ENCODE measurements at places on chromosomes 6 and 20.

GRCh38 chr6:37033255-37033654, 27.8 kb downstream of the FGD2 start:
- no peak for DNase-seq

- DNase-seq = no peak
Measured at GRCh38 chr6:28906669-28907068, 17.1 kb downstream of the TRIM27 start.

DNA sequence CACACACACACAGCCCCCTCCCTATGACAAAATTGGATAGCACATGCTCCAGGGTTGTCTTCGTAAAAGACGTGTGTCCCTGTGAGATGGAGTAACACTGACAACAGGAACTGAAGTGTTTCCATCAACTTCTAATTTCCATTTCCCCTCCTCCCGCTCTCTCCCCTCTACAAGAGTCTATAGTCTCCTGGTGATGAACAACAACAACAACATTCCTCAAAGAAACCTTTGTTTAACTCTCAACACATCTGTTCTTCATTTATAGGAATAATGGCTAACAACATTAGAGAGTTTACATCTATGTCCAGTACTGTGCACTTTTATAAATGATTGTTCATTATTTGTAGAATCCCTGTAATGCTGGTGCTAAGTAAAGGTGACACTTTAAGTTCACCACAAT, 205.8 kb upstream of the SSTR4 start:
- DNase-seq = no peak

DNA sequence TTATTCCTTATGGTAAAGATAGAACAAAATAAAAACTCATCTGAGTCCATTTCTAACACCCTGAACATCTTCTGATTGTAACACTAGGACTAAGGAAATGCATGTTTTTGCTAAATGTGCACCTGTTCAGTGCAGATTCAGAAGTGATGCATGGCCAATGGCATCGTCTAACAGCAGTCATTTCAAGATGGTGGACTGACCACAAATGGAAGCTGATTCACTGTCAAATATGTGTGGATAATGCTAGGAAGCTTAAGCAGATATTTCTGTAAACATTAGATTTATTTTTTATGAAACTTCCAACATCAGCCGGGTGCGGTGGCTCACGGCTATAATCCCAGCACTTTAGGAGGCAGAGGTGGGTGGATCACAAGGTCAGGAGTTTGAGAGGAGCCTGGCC, 394.8 kb downstream of the SAMD5 start:
- DNase-seq = no peak

GRCh38 chr6:33869826-33870423, 66.1 kb upstream of the MLN start:
- DNase-seq = no peak

DNA sequence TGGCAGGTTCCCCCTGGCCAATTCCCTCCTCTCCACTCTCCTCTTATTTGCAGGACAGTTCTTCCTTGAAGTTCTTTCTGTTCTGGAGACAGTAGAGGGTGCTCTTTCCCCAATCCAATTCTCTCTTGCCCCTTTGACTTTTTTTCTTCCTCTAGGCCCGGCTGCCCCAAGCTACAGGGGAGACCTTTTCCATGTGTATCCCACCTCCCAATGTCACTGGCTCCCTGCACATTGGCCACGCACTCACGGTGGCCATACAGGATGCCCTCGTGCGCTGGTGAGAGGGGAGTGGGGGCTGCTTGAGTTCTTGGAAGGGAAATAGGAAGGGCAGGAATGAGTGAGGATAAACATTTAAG, 1.5 kb downstream of the VARS2 start:
- peak; percentile 74 for DNase-seq

DNA sequence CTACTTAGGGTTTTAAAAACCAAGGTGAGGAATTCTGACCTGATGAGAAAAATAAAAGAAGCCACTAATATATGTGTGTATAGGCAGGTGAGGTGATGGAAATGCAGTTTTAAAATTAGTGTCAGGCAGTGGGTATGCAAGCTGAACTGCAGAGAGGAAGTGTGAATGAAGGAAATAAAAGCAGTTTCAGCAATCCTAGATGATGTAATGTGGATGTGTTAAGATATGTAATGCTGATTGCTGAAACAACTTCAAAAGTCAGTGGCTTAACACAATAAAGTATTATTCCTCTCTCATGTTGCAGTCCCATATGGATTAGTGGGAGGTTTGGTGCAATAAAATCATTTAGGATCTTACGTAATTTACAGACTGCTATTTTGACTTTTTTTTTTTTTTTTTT, 119.9 kb upstream of the ASCC3 start:
- no peak for DNase-seq

GRCh38 chr6:145551164-145551563, 184.2 kb downstream of the EPM2A start:
- DNase-seq = peak; percentile 26

DNA sequence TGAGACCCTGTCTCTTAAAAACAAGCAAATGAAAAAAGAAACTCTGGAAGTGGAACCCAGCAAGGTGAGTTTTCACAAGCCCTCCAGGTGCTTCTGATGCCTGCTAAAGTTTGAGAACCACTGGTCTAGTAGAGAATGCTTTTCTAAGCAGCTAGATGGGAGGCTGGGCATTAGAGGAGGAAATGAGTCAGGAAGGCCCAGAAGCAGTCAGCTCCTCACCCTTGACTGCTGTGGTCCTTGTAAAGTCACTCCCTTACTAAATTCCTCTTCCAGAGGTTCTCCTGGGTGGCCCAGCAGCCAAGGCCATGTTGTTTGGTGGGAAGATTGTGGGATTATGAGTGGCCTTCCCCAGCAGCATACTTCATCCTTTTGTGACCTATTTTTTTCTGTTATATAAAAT, 52.0 kb upstream of the FYN start:
- DNase-seq = peak; percentile 82

GRCh38 chr6:81997090-81997926, 244.8 kb upstream of the TENT5A start:
- DNase-seq = peak; percentile 88

- no peak for DNase-seq
Measured at GRCh38 chr6:82246370-82246769, 1.2 kb downstream of the IBTK start.

- DNase-seq = no peak
Measured at GRCh38 chr20:45320948-45321595, 13.0 kb upstream of the MATN4 start.

GRCh38 chr6:158023597-158023939, 41.9 kb downstream of the SYNJ2 start:
- DNase-seq = no peak

DNA sequence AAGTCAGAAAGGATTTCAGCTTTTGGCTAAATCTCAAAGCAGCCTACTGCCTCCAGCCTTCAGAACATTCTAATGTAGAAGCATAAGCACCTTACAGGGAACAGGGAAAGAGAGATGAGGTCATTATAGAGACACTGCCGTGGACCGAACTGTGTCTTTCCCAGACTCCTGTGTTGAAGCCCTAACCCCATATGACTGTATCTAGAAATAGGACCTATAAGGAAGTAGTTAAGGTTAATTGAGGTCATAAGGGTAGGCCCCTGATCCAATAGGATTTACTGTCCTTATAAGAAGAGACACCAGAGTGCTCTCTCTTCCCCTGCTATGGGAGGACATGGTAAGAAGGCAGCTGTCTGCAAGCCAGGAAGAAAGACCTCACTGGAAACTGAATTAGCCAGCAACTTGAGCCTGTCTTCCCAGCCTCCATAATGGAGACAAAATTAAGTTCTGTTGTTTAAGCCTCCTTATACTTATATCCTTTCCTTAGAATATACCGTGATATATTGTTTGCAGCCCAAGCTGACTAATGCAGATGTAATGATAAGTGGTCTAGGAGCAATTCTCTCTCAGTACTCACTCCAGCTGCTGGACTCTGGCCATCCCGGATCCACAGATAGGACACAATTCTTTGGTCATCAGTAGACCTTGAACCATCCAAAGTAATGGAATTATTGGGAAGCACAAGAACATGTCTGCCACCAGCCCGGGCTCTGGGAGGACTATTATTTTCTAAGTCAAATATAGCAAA, 71.4 kb downstream of the ALDH5A1 start:
- peak; percentile 27 for DNase-seq

DNA sequence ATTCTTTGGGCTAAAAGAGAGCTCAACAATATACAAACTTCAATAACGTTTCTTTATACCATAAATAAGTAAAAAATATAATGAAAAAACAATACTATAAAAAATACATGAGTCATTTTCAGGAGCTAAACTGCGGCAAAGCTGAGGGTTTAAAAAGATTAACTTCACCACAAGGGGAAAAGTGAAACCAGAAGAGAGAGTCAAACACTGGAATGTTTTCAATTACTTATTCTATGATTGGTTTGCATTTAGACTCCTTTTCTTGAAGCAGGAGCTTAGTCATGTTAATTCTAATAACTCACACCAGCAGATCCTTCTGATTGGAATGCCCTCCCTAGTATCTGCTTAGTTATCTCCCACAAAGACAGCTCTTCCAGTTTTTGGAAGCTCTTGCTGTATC, 627.3 kb downstream of the UTRN start:
- DNase-seq = peak; percentile 90

GRCh38 chr20:38252292-38253288, 7.9 kb downstream of the KIAA1755 start:
- DNase-seq = peak; percentile 32

GRCh38 chr20:53434662-53435061, 159.0 kb downstream of the ZNF217 start:
- no peak for DNase-seq

GRCh38 chr6:121765060-121765459, 329.6 kb downstream of the GJA1 start:
- DNase-seq = peak; percentile 26

- no peak for DNase-seq
Measured at GRCh38 chr6:41153992-41154625, at the start of gene TREML1. TREML1 (minus strand) TSS chr6:41154347; CDS start chr6:41154288, 59 bp downstream.

DNA sequence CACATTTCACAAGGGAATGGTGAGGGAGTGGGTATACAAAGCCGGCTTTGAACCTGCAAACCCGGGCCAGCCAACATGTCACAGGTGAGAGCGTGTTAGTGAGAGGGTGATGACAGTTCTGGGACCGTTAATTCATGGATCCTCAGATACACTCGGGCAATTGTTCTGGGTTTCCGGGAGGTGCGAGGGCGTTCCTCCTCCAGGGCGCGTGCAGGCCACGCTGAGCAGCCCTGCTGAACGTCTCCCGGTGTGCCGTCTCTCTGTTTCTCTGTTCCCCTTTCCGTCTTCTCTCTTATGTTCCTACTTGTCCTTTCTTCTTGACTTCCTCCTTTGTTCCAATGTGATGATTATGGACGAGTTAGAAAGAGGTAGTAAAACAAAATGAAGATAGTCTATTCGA, 130.0 kb upstream of the GMDS start:
- no peak for DNase-seq

DNA sequence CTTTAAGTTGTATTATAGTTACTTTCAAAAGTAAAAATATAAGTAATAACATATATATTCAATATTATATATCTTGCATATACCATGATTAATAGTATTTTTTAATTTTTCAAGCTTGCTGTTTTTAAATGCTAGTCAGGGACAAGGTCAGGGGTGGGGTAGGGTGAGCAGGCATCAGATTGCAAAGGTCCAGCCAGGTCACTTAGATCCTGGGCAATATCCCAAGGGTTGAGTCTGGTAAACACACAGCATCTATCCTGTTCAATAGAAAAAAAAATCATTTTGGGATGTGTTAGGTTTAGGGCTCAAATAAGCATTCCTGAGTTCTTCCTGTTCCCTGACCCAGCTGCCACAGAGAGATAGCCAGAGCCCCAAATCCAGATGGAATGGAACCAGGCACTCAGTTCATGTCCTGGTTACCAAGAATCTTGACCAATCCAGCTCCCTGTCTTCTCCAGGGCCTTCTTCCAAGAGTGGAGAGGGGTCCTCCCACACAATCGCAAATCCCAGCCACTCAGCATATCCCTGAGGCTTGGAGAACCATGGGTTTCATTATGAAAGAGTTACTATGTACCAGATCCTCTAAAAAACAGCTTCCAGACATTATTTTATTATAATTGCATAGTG, 134.9 kb upstream of the TOP1 start:
- DNase-seq = no peak

DNA sequence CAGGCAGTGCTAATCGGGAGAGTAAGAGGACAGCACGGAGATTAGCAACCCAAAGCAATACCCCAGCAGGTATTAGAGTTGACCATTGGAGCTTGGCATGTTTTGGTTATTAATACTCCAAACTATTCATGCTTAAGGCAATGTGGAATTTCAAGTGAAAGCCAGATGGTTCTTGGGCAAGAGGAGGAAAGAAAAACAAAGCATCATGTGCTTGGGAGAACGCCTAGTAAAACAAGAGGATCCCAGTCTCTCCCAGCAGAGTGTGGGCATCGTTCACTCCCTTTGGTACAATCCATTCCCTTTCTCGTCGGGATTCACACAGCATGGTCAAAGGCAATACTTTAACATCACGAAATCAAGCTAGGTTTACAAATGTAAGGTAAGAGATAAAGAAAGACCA, 349.8 kb downstream of the PRKN start:
- DNase-seq = no peak

GRCh38 chr20:13274275-13274861, 53.3 kb downstream of the ISM1 start:
- DNase-seq = no peak

DNA sequence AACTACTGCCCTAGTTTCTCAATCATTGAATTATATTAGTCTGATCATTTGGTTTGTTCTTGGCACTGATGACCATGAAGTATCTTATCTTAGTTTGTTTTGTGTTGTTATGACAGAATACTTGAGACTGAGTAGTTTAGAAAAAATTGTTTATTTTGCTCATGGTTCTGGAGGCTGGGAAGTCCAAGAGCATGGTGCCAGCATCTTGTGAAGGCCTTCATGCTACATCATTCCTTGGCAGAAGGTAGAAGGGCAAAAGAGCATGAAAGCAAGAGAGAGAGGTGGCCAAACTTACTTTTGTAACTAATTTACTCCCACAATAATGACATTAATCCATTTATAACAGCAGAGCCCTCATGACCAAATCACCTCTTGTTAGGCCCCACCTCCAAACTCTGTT, 40.1 kb upstream of the ANKEF1 start:
- DNase-seq = no peak

DNA sequence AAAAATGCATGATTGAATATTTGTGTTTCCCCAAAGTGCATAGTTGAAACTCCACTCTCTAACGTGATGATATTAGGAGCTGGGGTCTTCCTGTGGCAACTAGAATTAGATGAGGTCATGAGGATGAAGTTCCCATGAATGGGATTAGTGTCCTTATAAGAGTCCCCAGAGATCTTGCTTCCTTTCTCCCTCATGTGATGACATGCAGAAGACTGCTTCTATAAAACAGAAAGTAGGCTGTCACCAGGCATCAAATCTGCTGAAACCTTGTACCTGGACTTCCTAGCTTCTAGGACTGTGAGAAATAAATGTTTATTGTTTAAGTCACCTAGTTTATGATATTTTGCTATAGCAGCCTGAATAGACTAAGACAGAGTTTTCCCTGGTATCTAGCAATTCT, 586.5 kb upstream of the EPHA7 start:
- DNase-seq = no peak

- no peak for DNase-seq
Measured at GRCh38 chr6:160170018-160170680, 48.5 kb downstream of the SLC22A1 start.

GRCh38 chr6:108164815-108165706, 761 bp upstream of the NR2E1 start:
- no peak for DNase-seq

GRCh38 chr6:147974376-147974775, 368.3 kb upstream of the SASH1 start:
- DNase-seq = peak; percentile 57

- no peak for DNase-seq
Measured at GRCh38 chr20:53276143-53276542, 304.0 kb downstream of the TSHZ2 start.

- DNase-seq = no peak
Measured at GRCh38 chr6:15817100-15817499, 154.3 kb upstream of the DTNBP1 start.

GRCh38 chr6:129497481-129498441, 212.2 kb downstream of the ARHGAP18 start:
- no peak for DNase-seq
